ENCODE measurements at places on chromosomes 6 and 20. TPM values are rescaled to one million over a fixed set of nuclear protein-coding genes. Genes with fewer than 3 reads are reported as not detected.

Gene PDE7B
- total RNA-seq, result 0.18 TPM

Gene HSPA1L
- total RNA-seq, result 2.0 TPM

Gene TP53TG5
- total RNA-seq, result 0.14 TPM

Gene MRAP2
- total RNA-seq, result not detected

Gene KCNS1
- not detected for total RNA-seq

Gene FOXA2
- not detected for total RNA-seq

Gene GPLD1
- total RNA-seq, result 1.3 TPM

Gene FAM83D
- 2.1 TPM for total RNA-seq

Gene ADTRP
- not detected for total RNA-seq

Gene DDR1
- 2.6 TPM for total RNA-seq

Gene SIRPB1
- total RNA-seq, result 2.6 TPM

Gene STMND1
- not detected for total RNA-seq

Gene UBE3D
- total RNA-seq, result 7.9 TPM

Gene NNAT
- not detected for total RNA-seq

Gene JPH2
- not detected for total RNA-seq

Gene IP6K3
- total RNA-seq, result not detected

Gene LY6G6D
- not detected for total RNA-seq

Gene FAM83C
- total RNA-seq, result not detected

Gene POU5F1
- total RNA-seq, result not detected

Gene NEU1
- total RNA-seq, result 69.6 TPM

Gene GSTA2
- not detected for total RNA-seq

Gene TMC2
- total RNA-seq, result 1.3 TPM

Gene LST1
- total RNA-seq, result 25.4 TPM

Gene CD93
- total RNA-seq, result 17.2 TPM

Gene PRL
- total RNA-seq, result not detected

Gene RAET1G
- not detected for total RNA-seq

Gene PGC
- not detected for total RNA-seq

Gene AVP
- total RNA-seq, result not detected

Gene LY6G6F
- 3.2 TPM for total RNA-seq

Gene HLA-DRA
- total RNA-seq, result 160 TPM

Gene RRBP1
- 95.4 TPM for total RNA-seq

Gene SLC22A2
- total RNA-seq, result not detected

Gene L3MBTL3
- 42.4 TPM for total RNA-seq

Gene ECI2
- total RNA-seq, result 17.2 TPM

Data from natural killer cell (primary cell).